Ascending aorta (tissue), 2 donors: ENCODE measurements at places on chromosomes 4 and X.
A peak's percentile ranks its signal among the peaks of the same experiment; 100 is the strongest.

GRCh38 chr4:36308150-36308549 is 26.7 kb downstream of the DTHD1 start:
- H3K4me3 ChIP-seq, result no peak overlapping the region
- no peaks in the 10 kb centered on the region for H3K27me3 ChIP-seq
- no peaks in the 10 kb centered on the region for H3K4me1 ChIP-seq
- DNase-seq, result no peak
- H3K27ac ChIP-seq, result no peak overlapping the region

- no peaks in the 10 kb centered on the region for H3K36me3 ChIP-seq
- H3K27ac ChIP-seq, result no peak overlapping the region
- no peak for DNase-seq
- H3K4me3 ChIP-seq, result no peak overlapping the region
- H3K4me1 ChIP-seq, result peaks cover 4% of the 10 kb centered on the region
Measured at GRCh38 chr4:139241086-139241783, 38.8 kb downstream of the MGARP start.

GRCh38 chrX:118702741-118703140 is 24.7 kb upstream of the IL13RA1 start:
- no peaks in the 10 kb centered on the region for H3K4me1 ChIP-seq
- H3K4me3 ChIP-seq, result no peak overlapping the region
- no peaks in the 10 kb centered on the region for H3K36me3 ChIP-seq

DNA sequence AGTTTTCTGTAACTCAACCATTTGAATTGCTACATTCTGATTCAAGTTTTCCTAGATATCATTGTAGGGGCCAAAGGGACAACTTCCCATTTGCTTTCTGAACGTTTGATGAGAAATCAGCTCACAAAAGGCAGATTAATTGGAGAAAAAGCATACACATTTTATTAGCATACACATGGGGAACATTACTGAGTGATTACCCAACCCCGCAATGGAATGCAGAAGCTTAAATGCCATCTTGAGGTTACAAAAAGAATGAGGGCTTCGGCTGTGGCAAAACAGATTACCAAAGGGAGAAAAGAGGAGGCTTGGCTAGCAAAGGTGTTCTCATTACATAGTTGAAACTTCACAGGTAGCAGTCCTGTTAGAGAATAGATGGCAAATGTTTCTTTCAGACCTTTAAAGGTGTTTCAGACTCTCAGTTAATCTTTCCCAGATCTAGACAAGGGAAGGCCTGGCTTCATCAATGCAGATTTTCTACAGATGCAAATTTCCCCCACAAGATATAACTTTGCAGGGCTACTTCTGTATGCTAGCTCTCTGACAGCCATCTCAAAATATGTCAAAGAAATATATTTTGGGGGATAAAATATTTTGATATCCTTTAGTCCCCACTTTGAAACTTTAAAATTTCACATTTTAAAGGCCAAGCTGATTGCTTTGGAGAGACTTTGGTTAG is 26.5 kb upstream of the HERC6 start:
- no peak for DNase-seq
- H3K27me3 ChIP-seq, result no peaks in the 10 kb centered on the region
- H3K27ac ChIP-seq, result no peak overlapping the region
- H3K4me3 ChIP-seq, result no peak overlapping the region

GRCh38 chrX:109533631-109534030 is 3.0 kb upstream of the NXT2 start:
- H3K4me1 ChIP-seq, result no peaks in the 10 kb centered on the region
- no peak overlapping the region for H3K4me3 ChIP-seq
- no peak for DNase-seq
- H3K27me3 ChIP-seq, result no peaks in the 10 kb centered on the region
- H3K36me3 ChIP-seq, result no peaks in the 10 kb centered on the region

DNA sequence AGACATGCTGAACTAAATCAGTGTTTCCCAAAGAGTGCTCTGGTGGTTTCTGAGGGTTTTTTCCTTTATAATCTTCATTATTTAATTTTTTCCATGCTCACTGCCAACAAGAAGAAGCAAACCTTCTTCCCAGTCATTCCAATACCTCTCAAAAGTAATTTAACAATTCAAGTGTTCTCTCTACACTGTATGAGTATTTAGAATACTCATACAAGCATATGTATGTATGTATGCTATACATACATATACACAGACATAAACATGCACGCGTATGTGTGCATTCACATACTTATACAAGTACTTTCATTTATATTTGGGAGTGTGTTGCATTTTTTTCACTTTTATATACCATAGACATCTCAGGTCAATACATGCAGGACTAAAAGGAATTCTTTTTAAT is 54.3 kb upstream of the TXK start:
- no peak overlapping the region for H3K27ac ChIP-seq
- no peaks in the 10 kb centered on the region for H3K27me3 ChIP-seq
- H3K4me3 ChIP-seq, result no peak overlapping the region
- no peaks in the 10 kb centered on the region for H3K36me3 ChIP-seq
- no peak for DNase-seq

DNA sequence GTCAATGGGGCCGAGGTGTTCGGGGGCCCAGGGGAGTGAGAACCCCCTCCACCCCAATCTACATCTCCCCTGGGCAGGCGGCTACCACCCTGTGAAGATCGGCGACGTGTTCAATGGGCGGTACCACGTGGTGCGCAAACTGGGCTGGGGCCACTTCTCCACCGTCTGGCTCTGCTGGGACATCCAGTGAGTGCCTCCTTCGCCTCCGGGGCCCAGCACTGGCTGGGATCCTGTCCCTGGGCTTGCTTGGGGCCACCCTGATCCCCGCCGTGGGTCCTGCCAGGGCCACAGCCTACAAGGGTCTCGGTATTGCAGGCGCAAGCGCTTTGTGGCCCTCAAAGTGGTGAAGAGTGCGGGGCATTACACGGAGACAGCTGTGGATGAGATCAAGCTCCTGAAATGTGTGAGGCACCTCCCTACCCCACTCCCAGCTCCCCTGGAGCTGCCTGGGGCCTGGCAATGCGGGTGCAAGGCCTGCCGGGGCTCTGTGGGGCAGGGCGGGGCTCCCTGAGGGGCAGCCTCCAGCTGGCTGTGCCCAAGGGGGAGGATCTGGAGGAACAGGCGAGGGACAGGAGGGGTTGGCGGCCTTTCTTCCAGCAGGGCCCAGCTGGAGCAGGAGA is 697 bp downstream of the SRPK3 start:
- H3K4me3 ChIP-seq, result peak overlapping the region; percentile 48
- peaks cover 9% of the 10 kb centered on the region for H3K36me3 ChIP-seq
- no peaks in the 10 kb centered on the region for H3K27me3 ChIP-seq
- no peaks in the 10 kb centered on the region for H3K4me1 ChIP-seq

GRCh38 chr4:7590189-7590588 is 155.5 kb upstream of the PSAPL1 start:
- H3K36me3 ChIP-seq, result no peaks in the 10 kb centered on the region
- no peak for DNase-seq
- H3K27ac ChIP-seq, result no peak overlapping the region
- no peak overlapping the region for H3K4me3 ChIP-seq
- no peaks in the 10 kb centered on the region for H3K4me1 ChIP-seq

DNA sequence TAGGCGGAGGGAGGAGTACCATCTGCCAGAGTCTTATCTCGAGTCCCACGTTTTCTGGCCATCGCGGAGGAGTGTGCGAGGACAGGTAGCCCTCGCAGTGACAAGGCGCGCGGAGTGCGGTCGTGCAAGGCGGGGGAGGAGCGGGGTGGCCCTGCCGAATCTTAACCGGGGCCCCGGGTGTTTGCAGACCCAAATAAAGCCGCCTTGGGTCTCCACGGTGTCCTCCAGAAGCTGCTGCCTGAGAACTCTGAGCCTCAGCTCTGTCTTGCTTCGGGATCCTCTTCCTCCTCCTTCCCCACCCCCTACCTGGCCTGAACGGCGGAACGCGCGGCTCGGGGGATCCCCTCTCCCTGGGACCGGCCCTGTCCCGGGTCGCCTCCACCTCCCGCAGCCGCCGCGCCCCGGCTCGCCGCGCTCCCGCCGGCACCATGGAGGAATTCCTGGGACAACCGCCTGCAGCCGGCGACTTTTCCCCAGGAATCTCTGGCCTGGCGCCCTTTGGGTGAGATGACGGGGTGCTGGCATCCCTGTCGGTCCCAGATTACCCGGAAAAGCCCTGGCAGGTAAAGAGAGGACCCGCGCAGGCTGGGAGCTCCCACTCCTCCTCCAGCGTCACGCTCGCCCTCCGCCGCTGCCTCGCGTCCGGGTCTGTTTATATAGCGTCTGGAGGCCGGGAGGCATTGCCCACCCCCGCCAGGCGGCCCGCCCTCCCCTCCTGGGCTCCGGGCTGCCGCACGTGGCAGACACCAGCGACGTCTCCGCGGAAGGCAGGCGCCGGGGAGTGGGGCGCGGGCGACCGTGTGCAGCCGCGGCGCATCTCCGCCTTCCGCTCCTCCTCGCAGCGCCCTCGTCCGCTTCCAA is at the start of gene GALNTL6:
TSS of gene GALNTL6 (plus strand) at position 740 of the 861 bp plus-strand sequence.
- H3K4me3 ChIP-seq, result peak within 1 kb of the TSS; percentile 78
- no peaks in the 10 kb centered on the region for H3K36me3 ChIP-seq
- DNase-seq, result no peak
- H3K4me1 ChIP-seq, result no peaks in the 10 kb centered on the region

DNA sequence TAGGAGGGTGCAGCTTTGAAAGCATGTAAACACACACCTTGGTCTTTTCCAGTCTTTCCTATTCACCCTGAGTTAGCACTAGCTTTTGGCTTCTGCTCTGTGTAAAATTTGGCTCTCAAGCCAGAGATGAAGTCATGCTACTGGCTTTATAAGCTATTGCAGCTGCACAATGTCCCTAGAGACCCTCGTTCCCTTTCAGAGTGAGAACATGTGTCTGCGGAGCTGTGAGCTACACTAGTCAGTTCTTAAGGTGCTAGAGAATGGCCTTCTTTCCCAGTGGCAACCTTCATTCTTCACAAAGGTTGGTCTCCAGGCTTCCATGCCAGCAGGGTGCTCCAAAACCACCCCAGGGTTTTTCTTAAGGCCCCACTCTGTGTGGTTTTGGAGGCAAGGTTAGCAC is 199.1 kb downstream of the SPATA18 start:
- no peaks in the 10 kb centered on the region for H3K4me1 ChIP-seq
- no peaks in the 10 kb centered on the region for H3K36me3 ChIP-seq
- H3K27ac ChIP-seq, result no peak overlapping the region
- H3K4me3 ChIP-seq, result no peak overlapping the region
- peak; percentile 29 for DNase-seq

- H3K4me3 ChIP-seq, result no peak overlapping the region
- H3K27ac ChIP-seq, result no peak overlapping the region
- H3K36me3 ChIP-seq, result no peaks in the 10 kb centered on the region
- no peak for DNase-seq
Measured at GRCh38 chr4:48032721-48033120, 16.1 kb downstream of the NIPAL1 start.

DNA sequence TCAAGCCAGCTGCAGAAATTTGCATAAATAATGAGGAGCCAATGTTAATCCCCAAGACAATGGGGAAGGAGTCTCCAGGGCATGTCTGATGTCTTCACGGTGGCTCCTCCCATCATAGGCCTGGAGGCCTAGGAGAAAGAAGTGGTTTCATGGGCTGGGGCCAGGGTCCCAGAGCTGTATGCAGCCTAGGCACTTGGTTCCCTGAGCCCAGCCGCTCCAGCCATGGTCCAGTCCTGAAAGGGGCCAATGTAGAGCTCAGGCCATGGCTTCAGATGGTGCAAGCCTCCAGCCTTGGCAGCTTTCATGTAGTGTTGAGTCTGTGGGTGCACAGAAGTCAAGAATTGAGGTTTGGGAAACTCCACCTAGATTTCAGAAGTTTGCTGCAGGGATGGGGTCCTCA is 628.2 kb upstream of the GRIA3 start:
- no peak overlapping the region for H3K4me3 ChIP-seq
- no peaks in the 10 kb centered on the region for H3K27me3 ChIP-seq
- DNase-seq, result no peak

- no peaks in the 10 kb centered on the region for H3K27me3 ChIP-seq
- H3K27ac ChIP-seq, result peak within 1 kb of the TSS; percentile 85
- H3K4me3 ChIP-seq, result peak within 1 kb of the TSS; percentile 35
- H3K4me1 ChIP-seq, result no peaks in the 10 kb centered on the region
- no peaks in the 10 kb centered on the region for H3K36me3 ChIP-seq
- peak; percentile 87 for DNase-seq
Measured at GRCh38 chrX:101550362-101550750, at the start of gene ARMCX1. Gene ARMCX1 (plus strand): TSS chrX:101550547. CDS start chrX:101552931, 2,384 bp downstream.

- no peaks in the 10 kb centered on the region for H3K27me3 ChIP-seq
- H3K4me3 ChIP-seq, result no peak overlapping the region
Measured at GRCh38 chr4:67928546-67928945, 34.7 kb downstream of the TMPRSS11A start.

DNA sequence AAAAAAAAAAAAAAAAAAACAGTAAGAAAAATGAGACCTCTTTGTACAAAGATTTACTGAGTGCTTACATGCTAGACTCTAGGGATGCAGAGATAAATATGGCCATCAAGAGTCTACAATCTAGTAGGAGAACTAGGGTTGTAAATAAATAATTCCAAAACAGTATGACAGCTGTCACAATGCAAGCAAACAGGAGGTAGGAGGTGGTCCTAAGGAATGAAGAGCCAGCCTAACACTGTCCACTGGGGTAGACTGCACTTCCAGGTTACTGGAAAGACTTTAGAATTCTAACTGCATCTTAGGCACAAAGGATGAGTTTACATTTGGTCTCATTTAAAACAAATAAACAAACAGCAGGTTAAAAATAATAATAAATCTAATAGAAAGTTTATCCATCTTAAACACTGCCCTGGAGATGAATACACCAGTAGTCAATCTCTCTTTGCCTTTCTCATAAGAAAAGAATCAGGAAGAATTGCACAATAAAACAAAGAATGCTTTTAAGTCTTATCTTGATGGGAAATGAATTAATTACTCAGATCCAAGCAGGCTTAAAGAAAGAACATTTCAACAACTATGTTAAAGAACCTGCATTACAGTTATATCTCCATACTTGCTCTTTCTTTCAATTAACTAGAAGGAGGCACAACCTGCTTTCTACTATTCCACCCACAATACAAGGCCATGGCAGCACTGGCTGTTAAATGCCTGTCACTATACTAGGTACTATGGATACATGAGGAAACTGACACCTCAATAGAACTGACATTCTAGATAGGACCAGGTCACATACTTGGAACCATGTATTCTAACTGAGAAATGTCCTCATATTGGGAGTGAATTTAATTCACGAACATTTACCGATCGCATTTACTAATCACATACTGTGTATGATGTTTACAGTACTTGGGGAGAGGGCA is 12.7 kb downstream of the ADGRA3 start:
- DNase-seq, result no peak
- H3K4me1 ChIP-seq, result no peaks in the 10 kb centered on the region

- peak overlapping the region; percentile 68 for H3K27ac ChIP-seq
- no peaks in the 10 kb centered on the region for H3K36me3 ChIP-seq
- peaks cover 17% of the 10 kb centered on the region for H3K4me1 ChIP-seq
- H3K4me3 ChIP-seq, result no peak overlapping the region
Measured at GRCh38 chr4:2790583-2791517, 2.0 kb upstream of the SH3BP2 start.
